A549 treated with AZD2906 at 1 μM for 4 hours (cell line): ENCODE measurements at places on chromosomes 5 and 9. TPM values are rescaled to one million over a fixed set of nuclear protein-coding genes. Genes with fewer than 3 reads are reported as not detected.

The CDC20B gene
- 0.03 to 0.10 TPM (median 0.07 TPM) in 5 replicates for total RNA-seq

The ETF1 gene
- 112 to 143 TPM (median 116 TPM) in 5 replicates for total RNA-seq

The FCN2 gene
- not detected in 5 replicates for total RNA-seq

The DEPDC1B gene
- total RNA-seq = 12.9 to 17.5 TPM (median 15.0 TPM) in 5 replicates

The NR4A3 gene
- 1.5 to 2.1 TPM (median 1.9 TPM) in 5 replicates for total RNA-seq

The RUSC2 gene
- total RNA-seq = 26.6 to 32.2 TPM (median 31.5 TPM) in 5 replicates

The PCDHA10 gene
- 0.01 to 0.02 TPM (median 0.01 TPM) in 3 of 5 replicates, not detected in the others for total RNA-seq

The MEIKIN gene
- not detected in 5 replicates for total RNA-seq
